ENCODE measurements at places on chromosomes 12 and 14.

- no peak for DNase-seq
Observed at GRCh38 chr12:43816168-43816567, 10.1 kb upstream of the TWF1 start.

GRCh38 chr12:1453810-1454209 lies 140.6 kb downstream of the FBXL14 start:
- DNase-seq, result no peak

- DNase-seq, result no peak
Observed at GRCh38 chr12:54840244-54840865, 14.0 kb upstream of the MUCL1 start.

DNA sequence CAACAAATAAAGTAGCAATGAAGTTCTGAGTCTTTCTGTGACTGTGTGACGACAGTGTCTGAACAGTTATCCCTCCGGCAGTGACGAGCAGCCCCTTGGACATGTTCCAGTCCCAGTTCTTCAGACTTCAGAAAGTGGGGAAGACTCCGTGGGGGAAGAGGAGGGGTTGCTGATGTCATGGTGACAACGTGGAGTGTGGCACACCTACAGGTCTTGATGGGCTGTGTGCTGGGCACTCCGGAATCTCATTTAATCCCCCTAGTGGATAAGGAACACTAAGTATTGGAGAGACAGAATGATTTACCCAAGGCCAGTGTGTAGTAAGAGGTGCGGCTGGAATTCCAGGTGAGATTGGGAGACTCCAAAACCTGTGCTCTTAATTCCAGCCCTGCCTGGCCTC lies 280.2 kb downstream of the CACNA1C start:
- no peak for DNase-seq

- DNase-seq, result no peak
Observed at GRCh38 chr12:4506430-4506829, 32.3 kb upstream of the RAD51AP1 start.

- DNase-seq, result no peak
Observed at GRCh38 chr12:128690641-128691040, 133.1 kb downstream of the SLC15A4 start.

DNA sequence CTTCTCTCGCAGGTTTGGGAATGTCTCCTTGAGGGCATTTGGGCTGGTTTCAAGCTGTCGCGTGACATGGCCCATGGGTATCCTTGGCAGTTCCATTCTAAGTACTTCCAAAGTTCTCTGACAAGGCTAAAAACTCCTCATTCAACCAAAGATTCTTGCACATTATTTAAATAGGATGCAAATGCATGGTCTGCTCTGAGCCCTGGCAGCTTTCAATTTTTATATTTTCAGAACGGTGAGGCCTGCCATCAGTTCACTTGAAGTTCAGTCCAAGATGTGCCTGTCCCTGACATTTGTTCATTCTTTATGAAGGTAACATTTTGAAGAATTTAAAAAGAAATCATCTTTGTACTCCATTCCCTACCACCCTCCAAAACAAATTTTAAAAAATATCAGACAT lies 160.0 kb downstream of the KCNA5 start:
- DNase-seq, result no peak

- DNase-seq, result no peak
Observed at GRCh38 chr14:44830371-44830770, 131.4 kb downstream of the KLHL28 start.
